ENCODE measurements at places on chromosomes 5 and 9. TPM values are rescaled to one million over a fixed set of nuclear protein-coding genes. Genes with fewer than 3 reads are reported as not detected.

The CD72 gene
- total RNA-seq, result 5.4 TPM

The TSSK1B gene
- not detected for total RNA-seq

The ASPN gene
- not detected for total RNA-seq

The HNRNPH1 gene
- 954 TPM for total RNA-seq

The FCN1 gene
- not detected for total RNA-seq

The SLC6A18 gene
- total RNA-seq, result not detected

The ZNF79 gene
- 13.1 TPM for total RNA-seq

The BTNL8 gene
- not detected for total RNA-seq

The FGF10 gene
- total RNA-seq, result not detected

The HSPB3 gene
- not detected for total RNA-seq

The CDH9 gene
- not detected for total RNA-seq

The DND1 gene
- 2.0 TPM for total RNA-seq

The SLC6A19 gene
- total RNA-seq, result not detected

The CCL21 gene
- not detected for total RNA-seq

The DDX4 gene
- total RNA-seq, result 0.48 TPM

The FOCAD gene
- 32.1 TPM for total RNA-seq

The HRH2 gene
- 25.5 TPM for total RNA-seq

The KIAA0825 gene
- 2.7 TPM for total RNA-seq

The ZBTB6 gene
- total RNA-seq, result 11.8 TPM

The MLANA gene
- total RNA-seq, result not detected

The CDO1 gene
- total RNA-seq, result not detected

The IRGM gene
- total RNA-seq, result 1.7 TPM

The ARHGEF28 gene
- not detected for total RNA-seq

The NRG2 gene
- total RNA-seq, result not detected

The PDE8B gene
- not detected for total RNA-seq

The FOXD4L5 gene
- 0.27 TPM for total RNA-seq

The PSD2 gene
- not detected for total RNA-seq

The CMYA5 gene
- total RNA-seq, result 0.20 TPM

The SLC25A46 gene
- 41.4 TPM for total RNA-seq

The ARHGEF37 gene
- total RNA-seq, result 0.37 TPM

The SNCAIP gene
- total RNA-seq, result not detected

The COL27A1 gene
- total RNA-seq, result 0.15 TPM

The GPR151 gene
- total RNA-seq, result not detected

The DTWD2 gene
- total RNA-seq, result 1.4 TPM

The CCL27 gene
- total RNA-seq, result not detected

The FEM1C gene
- 13.9 TPM for total RNA-seq

The SPOUT1 gene
- total RNA-seq, result 60.5 TPM

The CORO2A gene
- total RNA-seq, result 7.2 TPM

The SLC34A3 gene
- not detected for total RNA-seq

The ZNF454 gene
- not detected for total RNA-seq

The FBXL7 gene
- not detected for total RNA-seq

The TOR2A gene
- 21.7 TPM for total RNA-seq

The CDKN2AIPNL gene
- 27.6 TPM for total RNA-seq

The TMEM174 gene
- total RNA-seq, result not detected

The ANKRD55 gene
- 11.9 TPM for total RNA-seq

The OR1B1 gene
- 0.21 TPM for total RNA-seq

The SEMA5A gene
- 0.12 TPM for total RNA-seq

The SOWAHA gene
- not detected for total RNA-seq

The ZDHHC12 gene
- 91.5 TPM for total RNA-seq

The ENHO gene
- not detected for total RNA-seq

The SPINK6 gene
- not detected for total RNA-seq

The KIF27 gene
- 3.8 TPM for total RNA-seq

All from activated CD4-positive, alpha-beta T cell treated with anti-CD3 and anti-CD28 coated beads, Interleukin-2, amount 10 ng/mL, durations not matched to agents 7 days and 5 days (primary cell).